Activated T-cell treated with anti-CD3 and anti-CD28 coated beads, Interleukin-2, amount 50 U/mL, for 1 hour (primary cell): ENCODE measurements at places on chromosomes 5 and 9.

- DNase-seq = no peak
These were observed 2.9 kb upstream of the SLC23A1 start for GRCh38 chr5:139386050-139386438.

GRCh38 chr5:538271-538771 is 14.1 kb upstream of the SLC9A3 start:
- no peak for DNase-seq

DNA sequence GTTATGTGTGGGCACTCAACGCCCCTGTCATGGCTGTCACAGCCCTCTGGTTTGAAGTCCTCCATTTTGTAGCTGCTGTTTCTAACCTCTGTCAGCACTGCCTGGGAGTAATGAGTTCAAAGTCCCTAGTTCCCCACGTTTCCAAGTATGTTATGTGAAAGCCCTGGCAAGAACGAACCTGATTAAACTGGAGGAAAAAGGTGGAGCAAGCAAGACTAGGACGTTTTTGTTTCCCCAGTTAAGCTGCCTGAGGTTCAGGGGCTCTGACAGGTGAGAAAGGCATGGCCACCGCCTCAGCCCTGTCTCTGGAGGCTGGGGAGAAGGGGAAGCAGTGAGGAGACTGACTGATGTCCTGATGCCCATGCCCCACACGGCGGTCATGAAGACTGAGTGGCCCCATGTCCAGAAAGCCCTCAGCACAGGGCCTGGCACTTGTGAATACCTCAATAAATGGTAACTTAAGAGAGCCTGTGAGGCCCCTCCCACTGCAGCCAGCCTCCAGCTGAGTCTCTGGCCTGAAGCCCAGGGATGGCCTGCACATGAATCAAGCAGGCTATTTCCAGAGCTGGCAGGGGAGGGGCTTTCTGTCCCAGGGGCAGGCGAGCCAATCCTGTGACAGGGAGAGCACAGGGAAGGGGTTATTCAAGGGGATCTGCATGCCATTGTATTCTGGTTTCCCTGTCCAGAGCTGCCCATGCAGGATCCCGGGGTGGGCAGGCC is 61.8 kb downstream of the PFDN1 start:
- DNase-seq = no peak

- DNase-seq = no peak
These were observed 154.3 kb upstream of the PITX1 start for GRCh38 chr5:135188233-135188914.

DNA sequence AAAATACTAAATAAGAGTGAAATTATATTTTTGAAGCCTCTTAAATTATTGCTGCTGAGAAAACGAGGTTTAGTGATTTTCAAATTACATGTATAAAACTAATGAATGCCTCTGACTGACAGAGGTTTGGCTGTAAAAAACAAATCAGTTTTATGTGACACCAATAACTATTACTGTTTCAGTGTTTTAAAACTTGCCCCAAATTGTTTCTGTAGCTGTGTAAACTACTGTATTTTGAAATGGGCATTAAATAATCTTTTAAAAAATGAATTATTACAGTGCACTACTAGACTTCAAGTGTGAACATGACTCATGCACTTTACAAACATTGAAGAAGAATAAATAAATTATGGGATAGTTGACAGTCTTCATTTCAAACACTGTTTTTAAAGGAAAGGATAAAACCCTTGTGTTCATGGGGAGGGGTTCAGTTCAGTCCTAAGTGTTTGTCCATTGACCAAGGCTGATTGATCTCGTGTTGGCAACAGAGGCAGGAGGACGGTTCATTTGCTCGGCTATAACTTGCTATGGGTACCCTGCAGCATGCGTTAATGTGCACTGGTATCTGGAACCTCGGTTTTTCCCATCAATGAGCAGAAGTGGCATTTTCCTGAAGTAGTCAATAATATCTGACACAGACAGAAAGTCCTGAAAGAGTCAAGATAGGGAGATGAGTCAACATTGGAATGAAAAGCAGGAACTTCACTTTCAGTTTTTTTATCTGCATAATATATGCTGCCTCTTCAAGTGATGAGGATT is 15.6 kb downstream of the C5orf58 start:
- no peak for DNase-seq

- no peak for DNase-seq
These were observed 177.5 kb downstream of the AOPEP start for GRCh38 chr9:94903961-94904421.

GRCh38 chr5:88657136-88657535 is 225.8 kb downstream of the MEF2C start:
- DNase-seq = no peak

- DNase-seq = no peak
These were observed 130.7 kb downstream of the SEC61B start for GRCh38 chr9:99352826-99353225.

- no peak for DNase-seq
These were observed 44.4 kb upstream of the SNX2 start for GRCh38 chr5:122730456-122730855.

DNA sequence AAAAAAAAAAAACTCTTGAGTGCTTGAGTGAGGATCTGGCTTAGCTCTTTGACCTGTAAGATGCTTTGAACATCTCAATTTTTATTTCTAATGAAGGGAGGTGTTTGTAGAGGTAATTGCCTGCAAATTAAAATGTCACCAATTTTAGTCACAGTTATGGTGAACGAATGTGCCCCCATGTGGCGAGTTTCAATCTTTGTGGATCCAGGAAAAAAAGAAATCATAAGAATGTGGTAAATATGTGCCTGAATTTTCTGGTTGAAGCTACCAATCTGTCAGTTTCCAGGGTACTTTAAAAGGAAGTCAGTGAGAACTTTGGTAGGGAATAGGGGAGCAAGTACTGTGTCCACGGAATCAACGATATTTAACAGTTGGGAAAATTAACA is 1772.4 kb upstream of the CDH9 start:
- no peak for DNase-seq

GRCh38 chr5:72477644-72478043 is 29.6 kb downstream of the ZNF366 start:
- no peak for DNase-seq

DNA sequence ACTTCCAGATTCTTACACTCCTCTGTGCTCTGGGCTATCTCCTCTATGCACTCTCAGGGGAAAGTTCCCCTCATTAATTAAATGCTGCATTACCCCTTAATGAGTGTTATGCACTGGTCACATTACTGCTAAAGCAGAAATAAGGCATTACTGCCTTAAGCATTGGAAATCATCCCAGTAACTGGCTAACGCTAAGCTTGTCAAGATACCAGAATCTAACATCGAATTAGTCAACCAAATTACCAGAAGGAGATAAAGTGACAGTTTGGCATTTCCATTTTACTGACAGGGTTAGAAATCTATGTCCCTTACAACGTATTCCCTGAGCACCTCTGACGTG is 69.5 kb upstream of the FAM169A start:
- no peak for DNase-seq

- no peak for DNase-seq
These were observed 4.1 kb upstream of the BBLN start for GRCh38 chr9:128155736-128156500.

DNA sequence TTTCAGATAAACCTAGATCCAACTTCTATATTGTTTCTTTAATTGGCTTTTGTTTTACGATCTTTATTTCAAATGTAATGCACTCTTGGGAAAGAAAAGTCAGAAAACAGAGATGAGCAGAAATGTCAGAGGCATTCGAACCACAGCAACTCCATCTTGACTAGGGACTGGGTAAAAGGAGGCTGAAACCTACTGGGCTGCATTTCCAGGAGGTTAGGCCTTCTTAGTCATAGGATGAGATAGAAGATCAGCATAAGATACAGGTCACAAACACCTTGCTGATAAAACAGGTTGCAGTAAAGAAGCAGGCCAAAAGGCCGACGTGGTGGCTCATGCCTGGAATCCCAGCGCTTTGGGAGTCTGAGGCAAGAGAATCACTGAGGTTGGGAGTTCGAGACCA is 30.5 kb upstream of the DAPK1 start:
- no peak for DNase-seq

GRCh38 chr5:98810206-98810605 is 36.7 kb downstream of the RGMB start:
- DNase-seq = no peak

DNA sequence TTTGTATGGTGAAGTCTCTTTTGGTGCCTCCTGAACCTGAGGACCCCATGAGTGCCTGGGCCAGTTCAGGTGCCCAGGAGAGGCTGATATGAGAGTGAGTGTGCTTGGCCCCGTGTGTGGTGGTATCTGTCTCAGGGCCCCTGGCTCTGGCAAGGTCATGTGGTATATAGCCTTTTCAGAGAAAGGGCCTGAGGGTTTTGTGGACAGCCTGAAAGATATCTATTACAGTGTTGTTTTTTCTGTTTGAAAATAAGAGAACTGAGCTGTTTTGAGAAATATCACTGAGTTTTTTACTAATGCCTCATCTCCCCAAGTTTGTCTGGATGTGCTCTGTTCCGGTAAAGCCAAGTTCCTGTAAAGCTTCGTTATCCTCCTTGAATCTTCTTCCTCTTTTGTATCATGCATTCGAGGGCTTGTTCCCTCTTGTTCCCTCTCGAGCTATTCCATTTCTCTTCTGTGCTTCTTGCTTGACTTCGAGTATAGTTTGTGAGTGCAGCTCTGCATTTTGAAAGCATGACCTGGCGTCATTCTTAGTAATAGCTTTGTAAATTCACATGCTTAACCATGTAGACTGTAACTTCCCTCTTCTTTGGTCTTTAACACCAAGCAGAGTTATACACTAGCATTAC is 122.3 kb downstream of the MAST4 start:
- DNase-seq = no peak

- no peak for DNase-seq
These were observed 11.4 kb upstream of the IL3 start for GRCh38 chr5:132049093-132049492.

DNA sequence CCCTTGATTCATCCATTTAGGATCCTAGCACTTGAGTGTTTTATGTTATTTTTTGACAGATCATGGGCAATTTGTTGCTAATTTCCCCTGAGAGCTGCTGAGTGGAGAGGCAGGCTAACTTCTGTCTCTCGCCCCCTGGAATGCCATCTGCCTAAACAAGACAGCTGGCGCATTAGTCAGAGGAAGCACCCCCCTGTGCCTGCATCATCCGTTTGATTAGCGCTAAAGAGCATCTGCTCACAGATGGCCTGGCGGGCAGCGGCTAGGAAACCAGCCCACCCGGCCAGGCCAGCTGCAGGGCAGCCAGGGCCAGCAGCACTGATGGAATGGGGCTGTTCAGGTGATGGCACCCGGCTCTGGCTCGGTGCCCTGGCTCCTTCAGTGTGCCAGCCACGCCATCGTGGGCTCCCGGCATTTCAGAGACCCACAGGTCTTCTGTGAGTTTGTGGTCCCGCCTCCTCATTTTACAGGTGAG is 22.9 kb upstream of the ASS1 start:
- no peak for DNase-seq

DNA sequence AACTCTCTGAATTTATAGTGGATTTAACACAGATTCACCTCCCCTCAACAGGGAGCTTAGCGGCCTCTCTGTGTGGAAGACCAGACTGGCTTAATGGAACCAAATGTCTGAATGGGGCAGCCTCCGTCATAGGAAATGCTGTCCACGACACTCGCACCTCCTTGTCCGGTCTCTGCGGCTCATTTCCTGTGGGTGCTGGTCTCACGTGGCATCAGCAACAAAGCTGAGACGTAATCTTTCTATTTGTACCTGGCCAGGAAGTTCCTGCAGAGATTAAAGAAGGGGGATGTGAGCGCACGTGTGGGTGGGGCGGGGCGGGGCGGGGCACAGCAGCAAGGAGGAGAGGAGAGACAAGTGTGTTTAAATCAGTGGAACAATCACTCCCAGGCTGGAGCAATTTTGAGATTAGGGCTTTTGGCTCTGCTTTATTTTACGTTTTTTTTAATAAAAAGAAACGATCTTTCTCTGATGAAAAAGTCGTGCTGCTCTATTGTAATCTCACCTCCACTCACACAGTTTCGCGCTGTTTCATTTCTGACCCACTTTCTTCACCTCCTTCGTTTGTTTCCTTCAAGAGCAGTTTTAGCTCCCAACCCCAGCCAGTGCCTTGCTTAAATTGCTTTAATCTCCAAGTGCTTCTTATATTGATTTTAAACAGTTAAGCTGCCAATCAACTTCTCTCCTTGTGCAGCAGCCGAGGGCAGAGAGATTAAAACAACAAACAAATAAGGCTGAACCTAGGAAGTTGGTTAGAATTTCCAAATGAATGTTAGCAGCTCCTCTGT is 132.2 kb upstream of the ASTN2 start:
- no peak for DNase-seq

DNA sequence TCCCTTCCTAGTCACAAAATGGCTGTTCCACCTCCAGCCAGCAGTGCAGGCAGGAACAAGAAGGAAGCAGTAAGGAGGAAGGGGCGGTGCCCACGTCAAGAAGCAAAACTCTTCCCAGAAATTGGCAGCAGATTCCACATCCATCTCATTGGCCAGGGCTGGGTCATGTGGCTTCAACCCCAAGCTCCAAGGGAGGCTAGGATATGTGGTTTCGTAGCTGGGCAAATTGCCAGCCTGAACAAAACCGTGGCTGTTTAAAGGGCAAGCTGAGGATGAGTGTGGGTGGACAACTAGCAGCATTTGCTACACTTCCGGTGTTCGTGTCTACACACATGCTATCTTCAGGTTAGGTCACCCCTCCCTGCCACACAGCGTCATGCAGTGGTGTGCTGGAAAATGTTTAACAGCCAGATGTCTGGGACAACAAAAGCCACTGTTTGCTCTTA is 92.1 kb upstream of the MAP1B start:
- DNase-seq = no peak

DNA sequence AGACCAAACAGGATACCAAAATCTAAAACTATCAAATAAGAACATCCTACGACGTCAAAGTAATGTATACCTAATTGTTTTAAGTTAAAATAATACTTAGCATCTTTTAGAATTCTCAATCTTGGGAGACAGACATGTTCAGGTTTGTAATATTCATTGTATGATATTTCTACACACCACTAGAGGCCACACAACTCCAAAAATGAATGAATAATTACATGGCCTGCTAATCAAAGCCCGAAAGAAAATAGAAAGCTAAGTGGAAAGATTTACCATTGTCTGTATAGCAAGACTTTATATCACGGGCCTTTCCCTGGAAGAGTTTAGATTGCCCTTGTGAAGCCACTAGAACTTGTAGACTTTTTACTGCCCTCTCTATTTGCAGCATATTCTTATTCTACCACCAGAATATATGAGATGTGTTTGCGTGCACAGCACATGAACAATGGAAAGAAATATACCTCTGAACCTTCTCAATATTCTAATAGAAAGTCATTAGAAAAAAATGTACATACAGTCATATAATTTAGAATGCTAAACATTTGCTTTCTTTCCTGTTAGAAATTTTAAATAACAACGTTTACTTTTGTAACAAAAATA is 380.1 kb upstream of the NUDT12 start:
- no peak for DNase-seq
